ENCODE measurements at places on chromosomes 2 and 18.

DNA sequence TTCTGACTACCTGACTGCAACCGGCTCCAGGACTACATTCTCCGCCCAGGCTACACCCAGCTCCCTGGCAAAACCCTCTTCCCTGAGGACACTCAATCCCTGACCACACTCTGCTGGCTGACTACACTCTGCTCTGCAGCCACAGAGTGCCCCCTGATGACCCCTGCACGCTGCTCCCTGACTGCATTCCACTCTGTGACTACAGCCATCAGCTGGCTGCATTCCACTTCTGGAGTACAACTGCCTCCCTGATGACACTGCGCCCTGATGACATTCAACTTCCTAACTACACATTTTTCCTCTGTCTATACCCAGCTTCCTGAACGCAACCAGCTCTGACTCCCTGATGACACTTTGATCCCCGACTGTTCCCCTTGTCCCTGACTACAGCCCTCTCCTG is 71.3 kb upstream of the NRXN1 start:
- ATAC-seq: no peak

DNA sequence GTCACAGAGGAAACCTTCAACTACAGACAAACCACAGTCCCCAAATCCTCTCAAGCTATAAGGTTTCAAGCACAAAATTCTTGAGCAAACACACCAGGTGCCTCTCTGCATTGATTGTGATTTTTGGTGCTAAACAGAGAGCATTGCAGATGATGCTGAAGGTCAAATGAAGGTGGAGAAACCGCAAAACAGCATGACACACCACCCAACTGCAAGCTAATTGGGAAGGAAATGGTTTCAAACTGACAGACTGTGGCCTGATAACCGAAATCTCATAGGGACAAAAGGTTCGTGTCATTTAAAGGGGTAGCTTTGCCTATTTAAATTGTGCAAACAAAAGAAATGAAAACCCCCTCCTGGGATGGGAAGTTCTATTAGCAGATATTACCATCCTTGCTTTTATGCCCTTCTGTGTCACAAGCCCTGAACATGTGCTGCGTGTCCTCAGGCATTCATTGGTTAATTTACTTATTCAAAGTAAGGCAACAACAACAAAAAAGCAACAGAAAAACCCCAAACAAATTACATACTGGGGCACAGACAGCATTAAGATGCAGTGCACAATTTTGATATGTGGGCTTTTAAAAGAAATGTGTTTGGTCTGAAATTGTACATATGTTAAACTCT is 154.9 kb downstream of the AQP4 start:
- ATAC-seq: no peak

DNA sequence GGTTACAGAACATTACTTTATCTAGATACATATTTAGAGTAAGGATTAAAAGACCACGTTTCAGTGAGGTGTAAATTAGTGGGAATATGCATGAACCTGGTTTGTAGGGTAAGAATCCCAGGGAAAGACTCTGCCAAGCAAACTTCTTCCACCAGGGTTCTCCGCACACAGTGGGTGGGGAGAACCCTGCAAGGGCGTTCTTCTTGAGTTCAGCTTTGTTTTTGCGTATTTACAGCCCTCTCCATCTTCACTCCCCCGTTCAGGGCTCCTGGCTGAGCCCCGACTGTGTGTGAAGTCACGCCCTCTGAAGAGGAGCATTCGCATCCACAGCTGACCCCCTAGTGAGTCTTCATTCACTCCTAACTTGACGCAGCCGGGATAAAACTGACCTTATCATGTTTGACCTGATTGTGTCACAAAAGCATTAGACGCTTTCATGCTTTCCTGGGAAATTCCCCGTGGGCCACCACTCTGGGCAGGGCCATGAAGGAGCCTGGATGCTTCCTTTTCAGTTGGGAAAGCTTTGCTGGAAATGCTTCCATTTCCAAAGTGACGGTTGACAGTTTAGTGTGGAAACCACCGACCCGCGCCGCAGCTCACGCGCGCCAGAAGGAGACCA is 1.0 kb downstream of the ALKAL2 start:
- no peak for ATAC-seq

- peak; percentile 50 for ATAC-seq
Observed at GRCh38 chr2:201194097-201194496, 11.2 kb downstream of the CASP10 start.

DNA sequence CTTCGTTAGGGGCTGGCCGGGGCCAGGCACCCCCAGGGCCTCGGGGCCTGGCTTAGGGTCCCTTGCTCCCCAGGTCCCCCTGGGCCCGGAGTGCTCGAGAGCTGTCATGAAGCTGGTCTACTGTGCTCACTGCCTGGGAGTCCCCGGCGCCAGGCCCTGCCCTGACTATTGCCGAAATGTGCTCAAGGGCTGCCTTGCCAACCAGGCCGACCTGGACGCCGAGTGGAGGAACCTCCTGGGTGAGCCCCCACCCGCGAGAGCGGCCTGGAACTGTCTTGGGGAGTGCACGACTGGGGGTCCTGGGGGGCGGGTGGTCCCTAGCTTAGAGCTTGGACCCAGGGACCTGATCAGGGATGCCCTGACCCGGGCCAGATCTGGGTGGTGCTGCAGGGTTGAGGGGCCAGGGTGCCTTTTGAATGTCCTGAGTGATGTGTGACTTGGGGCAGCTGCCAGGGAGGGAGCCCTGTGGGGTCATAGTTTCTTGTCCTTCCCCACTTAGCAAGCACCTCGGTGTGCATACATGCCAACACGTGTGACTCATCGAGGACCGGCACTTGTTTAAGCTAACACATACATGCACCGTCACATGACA is 27.9 kb downstream of the GPC1 start:
- no peak for ATAC-seq

DNA sequence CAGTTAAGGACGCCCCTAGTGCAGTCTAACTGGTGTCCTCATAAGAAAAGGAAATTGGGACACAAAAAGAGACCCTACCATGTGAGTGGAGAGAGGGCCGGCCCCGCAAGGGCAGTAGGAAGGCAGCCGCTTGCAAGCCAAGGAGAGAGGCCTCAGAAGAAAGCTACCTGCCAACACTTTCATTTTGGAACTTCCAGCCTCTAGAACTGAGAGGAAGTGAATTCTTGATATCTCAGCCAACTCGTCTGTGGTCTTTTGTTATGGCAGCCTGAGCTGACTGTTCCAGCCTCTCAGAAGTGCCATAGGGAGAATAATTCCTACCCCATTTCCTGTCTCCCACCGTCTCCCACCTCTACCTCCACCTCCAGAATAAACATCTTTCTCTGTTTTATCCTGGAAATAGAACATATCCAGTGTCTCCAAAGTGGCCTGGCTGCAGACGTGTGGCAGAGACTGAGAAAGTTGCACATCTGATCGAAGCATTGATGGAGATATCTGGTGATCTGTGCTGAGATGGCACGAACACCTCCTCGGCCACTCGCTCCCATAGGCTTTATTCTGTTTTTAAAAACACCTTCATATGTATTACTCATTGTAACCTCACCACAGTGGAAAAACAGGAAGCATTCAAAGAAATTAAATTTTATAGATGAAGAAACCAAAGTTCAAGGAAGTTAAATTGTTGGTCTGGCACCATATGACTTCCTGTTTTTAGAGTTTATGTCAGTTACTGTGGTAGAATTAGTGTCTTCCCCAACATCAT is 39.5 kb upstream of the MARCO start:
- ATAC-seq: peak; percentile 48

DNA sequence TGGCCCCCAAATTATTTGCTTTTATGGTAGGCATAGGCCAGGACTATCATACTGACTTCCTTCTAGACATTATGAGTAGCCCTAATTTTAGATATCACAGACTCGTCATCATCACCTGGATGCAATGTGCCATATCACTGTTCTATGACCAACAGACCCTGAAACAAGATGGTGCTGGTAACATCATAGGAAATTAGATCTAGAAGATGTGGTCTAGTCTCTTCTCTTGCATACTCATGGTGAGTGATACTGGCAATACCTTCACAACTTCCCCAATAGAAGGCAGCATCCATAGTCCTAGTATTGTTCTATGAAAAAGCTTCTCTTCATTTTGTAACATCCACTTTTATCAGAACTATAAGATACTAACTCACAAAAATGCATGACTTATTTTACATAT is 116.3 kb upstream of the ITGA4 start:
- ATAC-seq: no peak

- peak; percentile 65 for ATAC-seq
Observed at GRCh38 chr18:12839526-12840196, 44.4 kb downstream of the PTPN2 start.

DNA sequence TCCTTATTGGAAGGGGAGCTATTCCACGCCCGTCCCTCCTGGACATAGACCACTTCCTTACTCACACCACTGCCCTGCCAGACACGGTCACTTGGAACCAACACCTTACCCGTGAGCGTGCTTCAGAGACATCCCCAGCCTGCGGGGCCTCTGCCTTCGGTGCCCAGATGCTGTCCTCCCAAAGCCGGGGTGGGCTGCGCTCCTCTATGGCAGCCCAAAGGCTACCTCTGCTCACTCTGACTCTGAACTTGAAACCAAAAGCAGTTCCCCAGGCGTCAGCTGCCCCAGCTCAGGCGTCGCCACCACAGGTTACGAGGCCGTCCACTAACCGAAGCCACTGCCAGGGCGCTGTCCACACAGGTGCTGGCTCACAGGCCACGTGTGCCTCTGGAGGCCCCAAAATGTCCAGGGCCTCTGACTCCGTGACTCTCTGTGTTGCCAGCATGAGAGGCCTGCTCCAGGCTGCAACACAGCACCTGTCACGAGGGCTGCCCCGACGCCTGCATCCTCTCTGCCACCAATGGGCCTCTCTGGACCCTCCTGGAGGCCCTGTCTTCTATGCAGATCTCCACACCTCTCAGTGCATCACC is 23.8 kb downstream of the HDAC4 start:
- no peak for ATAC-seq

- ATAC-seq: no peak
Observed at GRCh38 chr2:230267059-230267458, 41.5 kb downstream of the SP140 start.

DNA sequence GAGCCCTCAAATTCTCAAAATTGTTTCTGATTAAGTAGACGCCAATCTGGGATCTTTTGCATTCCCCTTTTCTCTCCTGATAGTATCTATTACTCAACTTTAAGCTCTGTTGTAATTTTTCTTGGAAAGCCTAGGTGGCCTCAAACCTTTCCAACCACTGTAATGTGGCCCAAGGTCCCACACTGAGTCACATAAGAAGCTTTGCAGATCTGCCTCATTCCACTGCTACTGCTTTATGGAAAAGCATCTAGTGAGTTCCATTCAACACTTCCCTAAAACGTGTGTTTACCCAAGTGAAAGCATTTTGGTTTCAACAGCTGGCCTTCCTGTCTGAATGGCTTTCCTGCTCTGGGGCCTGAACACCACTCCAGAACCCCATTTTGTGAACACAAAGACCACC is 493.6 kb upstream of the SPHKAP start:
- ATAC-seq: no peak

DNA sequence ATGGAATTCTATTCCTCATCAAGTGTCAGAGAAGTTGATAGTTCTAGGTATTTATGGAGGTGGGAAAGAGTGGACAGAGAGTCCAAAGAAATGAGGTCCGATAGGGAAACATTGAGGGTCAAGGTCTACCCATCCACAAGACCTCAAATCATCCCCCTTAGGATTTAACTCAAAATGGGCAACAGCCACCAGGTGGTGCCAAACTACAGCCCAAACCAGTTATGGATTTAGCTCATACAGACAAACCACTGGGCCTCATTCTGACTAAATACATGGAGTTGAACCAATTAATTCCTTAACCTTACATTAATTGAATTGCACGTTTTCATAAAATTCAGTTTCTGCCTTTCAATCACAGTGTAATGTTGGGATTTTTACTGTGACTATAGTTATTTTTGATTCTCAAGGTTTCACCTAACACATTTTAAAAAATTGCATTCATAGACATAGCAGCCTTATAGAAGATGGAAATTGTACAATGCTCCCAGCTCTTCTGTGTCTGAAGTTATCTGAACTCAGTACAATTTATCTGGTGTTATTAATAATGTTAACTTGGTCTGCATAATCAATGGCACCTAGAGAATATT is 98.2 kb upstream of the HNMT start:
- no peak for ATAC-seq

DNA sequence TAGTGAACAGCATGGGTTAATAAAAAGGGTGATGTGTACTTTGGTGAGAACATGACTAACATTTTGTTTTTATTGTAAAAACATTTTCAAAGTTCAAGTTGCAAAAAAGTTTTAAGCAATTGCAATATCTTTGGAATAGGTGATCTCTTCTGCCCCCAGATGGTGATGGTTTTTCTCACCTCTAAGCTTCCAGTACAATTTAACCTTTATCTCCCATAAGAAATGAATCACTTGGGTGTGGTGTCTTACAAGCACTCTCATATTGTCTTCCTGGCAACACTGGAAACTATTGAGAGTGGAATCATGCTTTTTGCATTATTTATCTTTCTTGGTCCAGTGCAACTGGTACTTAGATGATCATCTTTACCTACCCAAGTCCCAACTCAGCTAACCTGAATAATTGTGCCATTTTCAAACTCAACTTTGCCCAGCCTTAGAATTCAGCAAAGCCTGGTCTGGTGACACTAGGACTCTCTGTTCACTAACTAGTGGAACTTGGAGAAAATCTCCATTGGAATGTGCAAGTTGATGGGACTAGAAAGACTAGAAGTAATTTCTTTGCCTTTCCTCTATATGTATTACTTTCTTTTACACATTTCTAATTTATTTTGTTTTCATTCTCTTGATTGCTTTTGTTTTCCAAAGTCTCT is 964.7 kb upstream of the ZEB2 start:
- peak; percentile 64 for ATAC-seq

DNA sequence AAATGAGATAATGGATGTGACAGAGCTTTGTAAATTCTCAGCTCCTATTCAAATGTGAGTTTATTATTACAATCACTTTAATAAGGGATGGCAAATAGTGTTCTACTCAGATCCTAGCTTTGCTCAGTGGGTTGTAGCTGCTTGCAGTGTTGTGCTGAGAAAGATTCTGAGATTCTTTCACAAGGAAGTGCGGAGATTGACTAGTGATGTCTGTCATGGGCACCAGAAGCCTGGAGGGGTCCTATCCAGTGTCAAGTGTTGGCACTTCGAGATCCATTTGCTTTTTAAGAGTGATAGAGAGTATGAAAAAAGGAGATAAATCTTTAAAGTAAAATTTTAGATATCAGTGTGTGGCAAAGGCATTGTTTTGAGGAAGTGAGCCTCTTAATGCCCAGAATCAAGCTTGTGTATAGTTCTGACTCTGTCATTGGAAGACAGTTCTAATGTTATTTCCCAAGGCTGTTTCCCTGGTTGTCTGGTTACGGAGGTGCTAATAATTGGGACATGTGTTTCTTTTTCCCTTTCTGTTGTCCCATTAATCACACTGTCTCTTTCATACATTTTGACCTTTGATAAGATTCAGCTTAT is 181.7 kb upstream of the SPRED2 start:
- no peak for ATAC-seq

DNA sequence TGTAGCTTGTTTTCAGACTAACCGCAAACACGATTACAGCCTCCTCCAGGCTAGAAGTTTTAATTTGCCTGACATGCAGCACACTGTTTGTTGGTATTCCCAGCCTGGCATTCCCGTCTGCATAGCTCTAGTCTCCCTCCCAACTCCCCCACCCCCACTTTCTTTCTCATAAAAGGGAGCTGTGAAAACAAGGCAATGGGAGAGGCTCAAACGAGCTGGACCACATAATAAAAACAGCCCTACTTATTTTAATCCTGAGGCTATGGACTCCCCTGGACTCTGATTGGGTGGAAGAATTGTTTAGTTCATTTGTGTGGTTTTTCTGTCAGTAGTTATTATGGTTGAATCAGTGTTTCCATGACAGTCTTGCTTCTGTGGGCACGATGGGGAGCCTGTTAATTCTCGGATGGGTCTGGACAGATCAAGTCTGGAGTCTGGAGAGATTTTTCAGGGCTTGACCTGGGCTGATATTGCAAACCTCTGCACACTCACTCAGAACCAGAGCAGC is 1.2 kb downstream of the STON1 start:
- ATAC-seq: peak; percentile 28

Data from esophagus mucosa (tissue), 1 donor.